Ecto neural progenitor cell (in vitro differentiated cells): ENCODE measurements at places on chromosomes 12 and 14.
A peak's percentile ranks its signal among the peaks of the same experiment; 100 is the strongest.

GRCh38 chr12:54853933-54854538 lies at the start of gene MUCL1:
MUCL1 (plus strand) TSS chr12:54854516; CDS start chr12:54854583, 67 bp downstream.
- peak; percentile 75 for DNase-seq

DNA sequence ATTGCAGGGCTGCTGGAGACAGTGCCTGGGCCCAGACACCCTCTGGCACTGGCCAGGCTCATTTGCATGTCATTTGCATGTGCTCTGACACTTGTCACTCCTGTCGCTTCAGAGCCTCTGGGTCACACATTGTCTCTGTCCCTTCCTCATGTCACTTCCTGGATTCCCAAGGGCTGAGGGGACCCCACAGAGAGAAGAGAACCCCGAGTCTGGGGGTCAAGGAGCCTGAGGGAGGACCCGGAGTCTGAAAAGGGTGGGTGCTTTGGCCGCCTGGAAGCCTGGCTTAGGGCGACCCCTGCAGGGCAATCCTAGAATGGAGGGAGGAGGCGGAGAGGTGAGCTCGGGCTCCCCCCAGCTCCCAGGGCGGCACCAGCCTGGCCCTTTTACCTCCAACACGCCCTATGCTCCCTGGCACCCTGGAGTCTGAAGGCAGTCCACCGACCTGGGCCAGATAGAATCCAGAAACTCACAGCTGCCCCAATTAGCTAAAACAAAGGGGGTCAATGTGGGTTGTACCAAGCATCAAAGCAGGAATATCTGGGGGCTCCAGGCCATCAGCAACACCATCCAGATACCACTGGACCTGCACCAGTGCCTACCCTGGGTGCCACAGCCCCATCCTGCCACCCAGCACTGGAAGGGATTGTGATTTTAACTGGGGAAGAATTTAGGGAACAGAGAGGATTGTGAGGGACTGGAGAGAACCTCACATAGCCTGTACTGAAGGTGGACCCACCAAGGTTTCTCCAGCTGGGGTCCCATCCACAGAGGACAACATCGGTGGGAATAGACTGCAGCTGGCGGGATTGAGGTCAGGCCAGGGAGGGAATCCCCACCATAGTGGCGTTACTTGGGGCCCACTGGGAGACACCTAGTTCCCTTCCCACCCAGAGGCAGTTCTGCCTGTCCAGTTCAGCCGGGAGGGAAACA lies 21.8 kb upstream of the KRT78 start:
- DNase-seq: peak; percentile 90

GRCh38 chr12:89382328-89382727 lies 30.0 kb upstream of the DUSP6 start:
- DNase-seq: no peak

- peak; percentile 80 for DNase-seq
Measured at GRCh38 chr14:24398653-24399446, at the start of gene NYNRIN. NYNRIN (plus strand) TSS chr14:24399003; CDS start chr14:24399247, 244 bp downstream.

- DNase-seq: peak; percentile 90
Measured at GRCh38 chr12:55830601-55831446, 1.4 kb upstream of the DNAJC14 start.

- DNase-seq: no peak
Measured at GRCh38 chr14:51823706-51824105, 36.7 kb upstream of the GNG2 start.

GRCh38 chr14:72788972-72789728 lies 104.8 kb downstream of the DPF3 start:
- no peak for DNase-seq

DNA sequence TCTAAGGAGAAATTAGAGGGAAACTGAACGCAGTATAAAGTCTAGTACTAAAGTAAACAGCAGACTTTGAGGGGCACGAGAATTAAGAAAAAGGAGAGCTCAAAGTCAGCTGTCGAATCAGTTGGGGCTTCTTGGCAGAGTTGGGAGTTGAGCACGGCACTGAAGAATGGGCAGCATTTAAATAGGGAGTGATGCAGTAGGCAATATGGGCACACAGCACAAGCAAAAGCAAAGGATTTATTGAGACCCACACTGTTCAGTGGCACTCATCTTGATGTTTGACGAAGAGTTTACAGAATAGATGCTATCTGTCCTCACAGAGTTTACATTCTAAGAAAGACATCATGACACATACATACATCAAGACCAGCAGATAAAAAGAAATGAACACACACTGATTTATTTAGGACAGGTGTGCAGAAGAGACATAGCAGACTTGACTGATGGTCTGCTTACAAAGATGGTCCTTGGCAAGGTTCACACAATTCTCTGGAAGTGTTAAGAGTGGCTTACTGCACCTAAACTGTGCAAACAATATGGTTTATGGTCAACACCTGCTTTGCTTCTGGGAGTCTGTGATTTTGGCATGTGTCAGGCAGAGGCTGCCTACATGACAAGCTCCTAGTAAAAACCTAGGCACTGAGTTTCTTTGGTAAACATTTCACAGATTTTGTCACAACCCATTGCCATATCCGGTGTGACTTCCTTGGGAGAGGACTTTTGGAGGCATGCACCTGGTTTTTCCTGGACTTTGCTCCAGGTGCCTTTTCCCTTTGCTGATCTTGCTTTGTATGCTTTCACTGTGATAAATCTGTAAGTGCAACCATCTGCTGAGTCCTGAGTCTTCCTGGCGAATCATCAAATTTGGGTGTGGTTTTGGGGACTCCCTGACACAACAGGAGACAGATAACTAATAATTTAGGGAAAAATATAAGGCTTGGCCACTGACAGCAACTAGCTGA lies 26.3 kb downstream of the ALKBH1 start:
- no peak for DNase-seq

DNA sequence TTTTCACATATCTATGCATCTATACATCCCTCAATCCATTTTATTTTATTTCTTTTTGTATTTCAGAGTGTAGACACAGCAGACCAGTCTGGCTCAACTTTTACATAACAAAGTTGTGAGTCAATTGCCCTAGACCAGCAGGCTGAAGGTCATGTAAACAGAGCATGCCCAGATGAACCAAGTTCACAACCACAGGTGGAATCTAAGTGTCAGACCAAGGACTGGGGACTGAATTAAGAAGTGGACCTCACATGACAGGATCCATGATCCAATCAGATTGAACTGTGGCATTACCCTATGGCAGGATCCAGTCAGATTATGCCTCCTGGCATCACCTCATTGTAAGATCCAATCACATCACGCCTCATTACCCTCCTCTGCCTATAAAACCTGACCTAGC lies 455.8 kb downstream of the SOX5 start:
- no peak for DNase-seq

DNA sequence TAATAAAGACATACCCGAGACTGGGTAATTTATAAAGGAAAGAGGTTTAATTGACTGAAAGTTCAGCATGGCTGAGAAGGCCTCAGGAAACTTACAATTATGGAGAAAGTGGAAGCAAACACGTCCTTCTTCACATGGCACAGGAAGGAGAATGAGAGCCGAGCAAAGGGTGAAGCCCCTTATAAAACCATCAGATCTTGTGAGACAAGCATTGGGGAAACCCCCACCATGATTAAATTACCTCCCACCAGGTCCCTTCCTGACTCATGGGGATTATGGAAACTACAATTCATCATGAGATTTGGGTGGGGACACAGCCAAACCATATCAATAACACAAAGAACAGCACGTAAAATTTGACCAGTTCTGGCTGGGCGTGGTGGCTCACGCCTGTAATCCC lies 85.6 kb upstream of the ATF7IP start:
- DNase-seq: no peak

DNA sequence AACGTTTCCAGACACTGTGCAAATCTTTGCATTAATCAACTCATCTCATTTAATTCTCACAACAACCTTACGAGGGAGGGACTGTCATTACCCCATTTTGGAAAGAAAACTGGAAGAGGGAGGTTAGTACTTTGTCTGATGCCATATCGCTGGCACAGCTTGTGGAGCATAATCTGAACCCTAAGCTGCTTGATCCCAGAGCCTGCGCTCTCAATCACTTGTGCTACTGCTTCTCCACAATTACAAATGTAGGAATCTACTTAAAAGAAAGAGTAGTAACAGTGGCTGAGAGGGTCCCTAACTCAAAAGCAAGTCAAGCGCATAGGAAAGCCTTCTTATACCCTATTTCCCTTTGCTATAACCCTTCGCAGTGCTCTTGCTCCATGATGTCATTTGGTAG lies 3.2 kb downstream of the EFS start:
- DNase-seq: no peak
